Stimulated activated CD4-positive, alpha-beta T cell treated with anti-CD3 and anti-CD28 coated beads, TNF-alpha, amount 100 ng/mL, for 48 hours (primary cell): ENCODE measurements at places on chromosomes 5 and 9.

DNA sequence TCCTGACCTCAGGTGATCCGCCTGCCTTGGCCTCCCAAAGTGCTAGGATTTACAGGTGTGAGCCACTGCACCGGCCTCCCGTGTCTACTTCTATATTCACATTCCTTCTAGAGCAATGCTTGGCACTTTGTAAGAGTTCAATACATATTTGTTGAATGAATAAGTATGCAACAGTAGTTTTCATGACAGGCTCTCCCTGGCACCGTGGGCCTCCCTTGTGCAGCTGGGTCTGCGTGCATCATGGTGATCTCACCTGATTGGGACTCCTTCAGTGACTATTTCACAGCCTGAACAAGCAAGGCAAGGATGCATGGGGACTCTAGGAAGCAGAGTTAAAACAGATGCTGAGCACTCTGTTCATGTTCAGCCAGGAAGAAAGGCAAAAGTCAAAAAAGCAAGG is 6.8 kb upstream of the ZBTB34 start:
- DNase-seq = no peak

GRCh38 chr5:36360307-36360706 is 58.6 kb upstream of the RANBP3L start:
- no peak for DNase-seq

- DNase-seq = no peak
These were observed 389.2 kb downstream of the MAT2B start for GRCh38 chr5:163894645-163895044.

DNA sequence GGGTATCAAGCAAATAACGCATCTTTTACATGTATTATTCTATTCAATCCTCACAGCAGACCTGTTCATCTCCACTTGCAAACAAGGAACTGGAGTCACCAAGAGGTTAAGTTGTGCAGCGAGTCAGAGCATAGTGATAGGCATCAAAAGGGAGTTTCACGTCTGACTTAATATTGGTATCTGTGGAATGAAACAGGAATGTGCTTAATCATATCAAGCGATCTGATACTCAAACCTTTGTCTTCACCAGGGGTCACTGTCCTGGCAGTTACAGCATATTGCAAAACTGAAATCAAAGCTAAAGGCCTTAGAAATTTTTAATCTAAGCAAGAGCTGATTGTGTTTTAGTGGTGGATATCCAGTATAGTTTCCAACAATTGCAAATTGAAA is 271.6 kb downstream of the PLK2 start:
- no peak for DNase-seq

- DNase-seq = no peak
These were observed 146.5 kb downstream of the MEF2C start for GRCh38 chr5:88736494-88736893.

GRCh38 chr9:12640866-12641636 is 52.1 kb upstream of the TYRP1 start:
- DNase-seq = no peak

GRCh38 chr5:113663879-113664541 is 150.5 kb downstream of the YTHDC2 start:
- peak; percentile 6 for DNase-seq

DNA sequence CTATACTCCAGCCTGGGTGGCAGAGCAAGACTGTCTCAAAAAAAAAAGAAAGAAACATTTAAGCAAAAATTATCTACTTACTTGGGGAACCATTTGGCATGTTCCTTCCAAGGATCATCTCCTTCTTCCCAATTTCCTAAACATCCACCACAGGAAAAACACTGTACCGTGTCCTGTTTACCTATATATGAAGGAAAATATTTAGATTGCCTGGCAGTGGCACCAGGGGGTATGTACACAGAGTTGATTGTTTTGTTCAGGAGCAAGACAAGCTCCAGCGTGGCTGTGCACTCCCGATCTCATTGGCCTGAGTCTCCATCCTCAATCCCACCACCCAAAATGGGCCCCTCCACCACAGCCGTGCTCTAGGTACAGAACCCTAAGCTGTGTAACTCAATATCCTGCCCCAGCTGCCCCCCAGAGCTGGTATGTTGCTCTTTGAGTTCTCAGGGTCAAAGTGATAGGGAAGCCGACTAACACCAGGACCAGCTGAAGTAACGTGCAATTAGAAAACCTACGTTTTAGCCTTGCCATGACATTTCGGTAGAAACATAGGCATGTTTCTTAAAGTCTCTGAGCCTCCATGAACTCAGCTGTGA is 13.8 kb downstream of the NAIP start:
- no peak for DNase-seq

- DNase-seq = no peak
These were observed 37.9 kb upstream of the HTR1A start for GRCh38 chr5:64000096-64000495.

GRCh38 chr5:10701567-10702039 is 59.4 kb downstream of the DAP start:
- no peak for DNase-seq

GRCh38 chr9:8750639-8751051 is 951.1 kb upstream of the DMAC1 start:
- no peak for DNase-seq

DNA sequence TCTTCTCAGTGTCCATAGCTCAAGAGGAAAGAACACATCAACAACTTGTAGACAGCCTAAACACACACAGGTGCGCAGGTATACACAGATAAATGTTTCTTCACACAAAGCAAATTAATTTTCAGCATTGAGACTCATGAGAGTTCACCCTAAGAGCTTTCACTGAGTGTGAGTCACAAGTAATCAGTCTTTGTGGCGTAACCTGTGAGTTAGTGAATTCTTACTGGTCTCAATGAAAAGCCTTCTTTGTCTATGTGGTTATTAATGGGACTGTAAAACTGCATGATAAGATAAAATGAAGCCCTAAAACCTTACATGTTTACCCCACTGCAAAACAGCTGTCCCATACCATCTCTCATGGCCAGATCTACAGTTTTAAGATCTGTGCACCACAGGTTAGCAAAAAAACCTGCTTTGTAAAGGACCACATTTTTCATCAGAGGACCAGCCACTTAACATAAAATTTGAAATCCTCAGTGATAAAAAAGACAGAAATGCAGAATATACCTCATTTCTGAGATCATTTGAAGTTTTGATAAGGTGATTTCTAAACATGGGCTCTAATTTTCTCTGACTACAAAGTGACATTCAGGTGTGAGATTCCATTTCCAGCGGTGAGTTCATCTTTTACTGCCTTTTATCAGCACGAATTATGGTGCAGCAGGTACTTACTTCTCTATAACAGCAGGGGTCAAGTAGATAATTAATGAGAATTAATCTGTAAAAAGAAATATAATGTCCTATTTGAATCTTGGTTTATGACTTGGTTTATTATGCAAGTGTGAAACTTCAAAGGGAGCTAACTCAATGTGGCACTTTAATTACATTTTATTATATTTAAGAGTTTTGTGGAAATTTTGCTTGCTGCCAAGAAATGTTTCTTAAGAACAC is 335.7 kb upstream of the PIK3R1 start:
- DNase-seq = no peak

GRCh38 chr9:99416007-99416406 is 193.9 kb downstream of the SEC61B start:
- DNase-seq = no peak

- DNase-seq = no peak
These were observed 47.4 kb upstream of the SLC2A8 start for GRCh38 chr9:127349483-127350113.

GRCh38 chr9:29129763-29130162 is 1556.5 kb upstream of the C9orf72 start:
- DNase-seq = no peak

DNA sequence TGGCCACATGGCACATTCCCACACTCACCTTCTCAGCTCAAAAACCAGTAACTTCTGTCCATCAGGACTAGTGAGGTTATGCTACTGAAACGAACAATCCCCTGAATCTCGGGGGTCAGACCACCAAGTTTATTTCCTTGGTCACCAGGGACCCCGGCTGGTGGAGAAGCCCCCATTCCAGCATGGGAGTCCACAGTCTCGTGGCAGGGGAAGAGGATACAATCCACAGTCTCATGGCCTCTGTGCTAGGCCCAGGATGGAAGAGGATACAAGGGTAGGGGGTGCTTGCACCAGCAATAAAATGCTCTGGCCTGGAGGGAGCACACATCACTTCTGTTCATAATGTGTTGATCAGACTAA is 7.4 kb upstream of the CARD19 start:
- DNase-seq = no peak

GRCh38 chr5:151470439-151470838 is 23.0 kb downstream of the SLC36A1 start:
- no peak for DNase-seq

DNA sequence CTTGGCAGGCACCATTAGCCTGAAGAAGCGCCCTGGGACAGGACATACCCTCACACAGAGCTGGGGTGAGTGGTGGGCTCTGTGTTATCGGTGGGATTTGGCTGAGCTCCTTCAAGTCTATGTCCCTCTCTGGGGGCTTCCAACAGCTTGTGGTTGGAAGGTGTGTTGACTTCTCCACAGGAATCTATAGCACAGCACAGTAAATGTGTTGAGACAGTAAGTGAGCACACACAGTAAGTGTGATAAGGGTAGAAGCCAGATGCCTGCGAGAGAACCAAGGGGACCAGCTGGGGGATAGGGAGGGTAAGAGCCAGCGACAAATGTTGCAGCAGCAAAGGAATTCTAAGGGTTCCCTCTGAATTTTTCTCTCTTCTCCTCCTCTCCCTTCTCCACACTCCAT is 448.0 kb downstream of the KDM4C start:
- DNase-seq = no peak

GRCh38 chr9:112325127-112325526 is 8.3 kb downstream of the PTBP3 start:
- DNase-seq = no peak

DNA sequence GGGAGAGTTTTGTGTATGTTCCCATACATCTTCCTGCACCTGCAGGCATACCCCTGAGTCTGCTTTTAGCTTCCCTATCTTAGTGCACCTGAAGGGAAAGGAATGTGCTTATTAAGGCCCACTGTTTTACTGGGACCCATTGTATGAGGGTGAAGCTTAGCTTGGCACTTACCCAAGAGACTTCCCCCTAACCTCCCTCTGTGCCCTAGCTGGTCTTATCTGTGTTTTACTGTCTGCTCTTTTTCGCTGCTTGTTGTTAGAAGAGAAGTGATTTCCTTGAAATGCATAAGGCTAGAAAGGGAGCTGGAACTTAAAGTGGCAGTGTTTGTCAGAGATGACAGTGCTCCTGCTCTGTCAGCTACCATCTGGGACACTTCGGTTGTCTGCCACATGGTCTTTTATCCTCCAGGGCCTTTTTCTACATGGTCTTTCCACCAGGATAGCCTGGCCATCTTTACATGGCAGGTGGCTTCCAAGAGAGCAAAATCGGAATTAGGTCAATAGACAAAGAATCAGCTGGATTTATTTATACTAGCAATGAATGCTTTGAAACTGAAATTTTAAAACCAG is 122.5 kb upstream of the SLC44A1 start:
- DNase-seq = no peak

- no peak for DNase-seq
These were observed 1.4 kb downstream of the FAM53C start for GRCh38 chr5:138339464-138339863.

GRCh38 chr5:67770431-67771025 is 445.0 kb upstream of the PIK3R1 start:
- DNase-seq = no peak

- DNase-seq = no peak
These were observed 935.7 kb upstream of the NUDT12 start for GRCh38 chr5:104498281-104498680.

DNA sequence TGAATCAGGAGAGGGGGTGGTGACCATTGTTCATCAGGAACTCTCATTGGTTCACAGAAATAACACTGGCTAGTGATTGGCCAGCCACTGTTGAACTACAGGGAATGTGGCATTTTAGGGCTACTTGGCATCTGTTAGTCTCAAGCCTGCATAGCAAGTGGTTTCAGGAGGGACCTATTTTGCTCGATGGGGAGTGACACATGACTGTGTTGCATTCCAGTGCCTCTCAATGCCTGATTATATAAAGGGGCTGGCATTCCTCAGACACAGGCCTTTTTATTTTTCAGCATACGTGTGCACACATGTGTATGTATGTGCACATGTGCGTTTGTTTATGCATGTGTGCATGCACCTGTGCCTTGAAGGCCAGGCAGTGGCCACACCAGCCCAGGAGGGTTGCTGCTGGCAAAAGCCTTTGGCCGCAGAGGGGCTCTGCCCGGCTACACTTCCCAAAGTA is 23.2 kb downstream of the FGD3 start:
- no peak for DNase-seq

DNA sequence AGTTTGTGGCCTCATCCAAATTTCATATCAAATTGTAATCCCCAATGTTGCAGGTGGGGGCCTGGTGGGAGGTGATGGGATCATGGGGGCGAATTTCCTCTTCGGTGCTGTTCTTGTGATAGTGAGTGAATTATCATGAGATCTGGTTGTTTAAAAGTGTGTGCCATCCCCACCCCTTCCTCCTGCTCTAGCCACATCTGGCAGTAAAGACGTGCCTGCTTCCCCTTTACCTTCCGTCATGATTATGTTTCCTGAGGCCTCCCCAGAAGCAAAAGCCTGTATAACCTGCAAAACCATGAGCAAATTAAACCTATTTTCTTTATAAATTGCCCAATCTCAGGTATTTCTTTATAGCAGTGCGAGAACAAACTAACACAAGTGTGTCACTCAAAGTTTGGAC is 71.0 kb upstream of the MOCS2 start:
- no peak for DNase-seq

- no peak for DNase-seq
These were observed 11.7 kb upstream of the DOLPP1 start for GRCh38 chr9:129068990-129069861.

- no peak for DNase-seq
These were observed 1.8 kb downstream of the PDLIM4 start for GRCh38 chr5:132259069-132259851.

GRCh38 chr5:133652951-133653759 is 40.8 kb upstream of the FSTL4 start:
- no peak for DNase-seq

GRCh38 chr5:171492781-171493180 is 73.3 kb downstream of the FGF18 start:
- DNase-seq = no peak

- no peak for DNase-seq
These were observed 21.3 kb downstream of the NR6A1 start for GRCh38 chr9:124749781-124750180.

- DNase-seq = no peak
These were observed 137.0 kb downstream of the PAX5 start for GRCh38 chr9:36897019-36897418.

DNA sequence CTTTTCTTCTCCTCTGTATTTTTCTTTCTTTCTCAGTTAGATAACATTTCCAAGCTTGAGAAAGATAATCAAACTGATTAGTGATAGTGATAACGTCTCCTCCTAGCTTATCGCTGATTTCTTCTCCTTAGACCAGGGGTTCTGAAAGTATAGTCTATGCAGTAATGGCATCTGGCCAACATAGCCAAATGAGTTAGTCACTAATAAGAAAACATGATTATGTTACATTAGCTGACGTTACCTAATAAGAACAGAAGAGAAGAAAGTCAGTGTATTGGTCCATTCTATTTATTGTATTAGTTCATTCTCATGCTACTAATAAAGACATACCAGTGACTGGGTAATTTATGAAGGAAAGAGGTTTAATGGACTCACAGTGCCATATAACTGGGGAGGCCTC is 111.2 kb downstream of the STRBP start:
- DNase-seq = no peak
